SK-N-DZ (cell line): ENCODE measurements at places on chromosomes 1 and 21.

- no peak for DNase-seq
These were observed 158.7 kb upstream of the EDN2 start for GRCh38 chr1:41642922-41643821.

DNA sequence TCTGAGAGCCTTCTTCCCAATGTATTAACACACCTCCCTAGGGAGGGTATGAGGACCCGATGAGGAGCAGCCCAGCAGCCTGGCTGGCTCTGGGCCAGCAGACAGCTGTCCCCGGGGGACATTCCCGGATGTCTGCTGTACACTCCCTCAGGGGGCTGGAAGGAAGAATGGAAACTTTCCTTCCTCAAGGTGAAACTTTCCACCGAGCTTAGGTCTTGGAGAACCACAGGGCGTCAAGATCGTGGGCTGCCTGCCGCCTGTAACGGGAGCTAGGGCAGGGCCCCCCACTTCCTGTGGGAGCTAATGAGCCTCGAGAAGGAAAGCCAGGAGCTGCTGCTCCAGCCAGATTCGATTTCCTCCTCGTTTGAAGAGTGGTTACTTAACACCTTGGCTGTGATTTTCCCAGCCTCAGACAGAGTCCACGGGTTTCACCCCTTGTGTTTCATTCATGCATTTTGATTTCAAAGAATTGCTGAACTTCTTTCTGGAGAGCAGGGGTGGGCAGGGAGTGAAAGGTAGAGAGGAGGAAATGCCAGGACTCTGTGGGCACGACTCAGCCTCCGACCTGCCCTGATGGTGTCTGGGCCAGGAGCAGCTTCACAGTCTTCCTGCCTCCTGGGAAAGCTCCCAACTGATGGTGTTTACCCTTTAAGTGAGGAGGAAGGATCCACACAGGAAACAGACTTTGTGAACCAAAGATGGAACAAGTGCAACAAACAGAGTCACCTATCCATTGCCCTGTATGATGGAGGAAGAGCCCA, 29.7 kb downstream of the UBE2T start:
- DNase-seq, result no peak

DNA sequence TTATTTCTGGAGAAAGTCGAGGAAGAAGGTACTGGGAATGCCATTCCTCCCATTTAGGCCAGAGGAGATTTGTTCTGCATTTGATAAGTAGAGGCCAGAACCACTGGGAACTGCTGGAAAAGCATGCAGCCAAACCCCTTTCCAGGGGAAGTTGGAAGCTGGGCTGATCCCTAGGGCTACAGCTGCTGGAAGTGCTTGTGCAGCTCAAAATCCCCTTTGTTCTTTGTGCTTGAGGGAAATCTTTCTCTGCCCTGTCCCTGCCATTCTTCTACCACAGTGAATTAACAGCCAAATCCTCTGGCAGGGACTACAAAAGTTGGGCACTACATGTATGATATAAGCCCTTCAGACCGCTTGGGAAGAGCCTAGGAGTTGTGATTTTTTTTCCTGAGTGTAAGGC, 734.1 kb downstream of the LRRIQ3 start:
- DNase-seq, result no peak

GRCh38 chr1:56411484-56412180, 167.7 kb downstream of the PLPP3 start:
- DNase-seq, result no peak

- DNase-seq, result no peak
These were observed 169.8 kb downstream of the DAB1 start for GRCh38 chr1:57254022-57254421.

DNA sequence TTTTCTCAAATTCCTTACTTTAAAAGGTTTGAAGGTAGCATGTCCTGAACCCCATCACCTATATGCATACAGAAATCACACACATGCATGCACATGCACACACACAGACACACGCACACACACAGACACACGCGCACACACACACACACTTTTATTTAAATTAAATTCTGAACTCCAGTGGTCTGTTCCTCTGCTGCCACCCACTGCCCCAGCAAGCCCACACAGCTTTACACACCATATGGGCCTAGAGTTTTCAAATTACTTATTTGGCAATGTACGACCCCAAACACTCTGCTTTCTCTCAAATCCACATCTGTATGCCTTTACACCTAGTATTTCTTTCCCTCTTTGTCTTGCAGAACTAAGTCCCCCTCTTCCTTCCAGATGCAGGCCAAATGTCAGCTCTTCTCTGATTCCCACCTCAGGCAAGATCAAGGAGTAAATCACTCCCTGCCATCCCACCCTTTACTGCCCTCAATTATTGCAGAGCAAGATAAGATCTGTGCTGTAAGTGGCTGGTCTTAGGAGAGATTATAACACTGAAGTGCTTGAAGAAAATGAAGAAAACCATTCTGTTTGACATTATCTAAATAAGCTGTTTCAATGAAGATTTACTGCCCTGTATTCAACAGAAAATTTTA, 429.9 kb upstream of the CXADR start:
- peak; percentile 76 for DNase-seq

- DNase-seq, result no peak
These were observed 569.5 kb downstream of the PTPRU start for GRCh38 chr1:29805896-29806160.

GRCh38 chr1:1114431-1114830, 1.5 kb downstream of the C1orf159 start:
- DNase-seq, result no peak

- DNase-seq, result no peak
These were observed 2.9 kb upstream of the WNT2B start for GRCh38 chr1:112505878-112506277.

DNA sequence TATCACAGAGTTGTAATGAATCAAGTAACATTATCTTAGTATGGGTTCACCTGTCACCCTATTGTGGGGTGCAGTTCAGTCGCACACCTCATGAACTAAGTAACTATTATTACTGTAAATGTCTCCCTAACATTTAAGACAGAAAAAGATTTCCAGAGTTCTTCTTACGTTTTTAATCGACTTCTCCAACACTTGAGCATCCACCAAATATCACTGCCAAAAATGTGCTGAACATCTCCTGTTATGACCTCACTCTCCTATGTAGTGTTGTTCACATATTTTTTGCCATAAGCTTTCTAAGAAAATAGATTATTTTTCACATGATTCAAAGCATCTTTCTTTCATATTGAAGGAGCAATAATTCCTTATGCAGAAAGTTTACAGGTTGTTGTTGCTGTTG, 1.3 kb downstream of the TTLL7 start:
- no peak for DNase-seq

DNA sequence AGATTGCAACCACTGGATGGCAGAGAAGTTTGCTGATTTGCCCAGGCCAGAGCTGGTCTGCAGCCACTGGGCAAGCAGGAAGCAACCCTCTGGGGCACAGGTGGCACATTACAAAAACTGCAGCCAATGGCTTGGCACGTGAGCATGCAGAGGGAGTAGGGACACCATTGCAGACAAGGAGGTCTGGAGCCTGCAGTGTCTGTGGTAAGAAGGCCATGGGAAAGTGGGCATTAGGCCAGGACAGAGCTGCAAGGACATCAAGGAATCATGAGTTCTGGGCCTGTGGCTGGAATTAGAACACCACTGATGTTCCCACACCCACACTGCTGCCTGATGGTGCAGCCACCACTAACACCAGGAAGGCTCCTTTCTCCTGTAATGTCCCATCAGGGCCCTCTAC, 113.0 kb downstream of the TSEN15 start:
- no peak for DNase-seq

DNA sequence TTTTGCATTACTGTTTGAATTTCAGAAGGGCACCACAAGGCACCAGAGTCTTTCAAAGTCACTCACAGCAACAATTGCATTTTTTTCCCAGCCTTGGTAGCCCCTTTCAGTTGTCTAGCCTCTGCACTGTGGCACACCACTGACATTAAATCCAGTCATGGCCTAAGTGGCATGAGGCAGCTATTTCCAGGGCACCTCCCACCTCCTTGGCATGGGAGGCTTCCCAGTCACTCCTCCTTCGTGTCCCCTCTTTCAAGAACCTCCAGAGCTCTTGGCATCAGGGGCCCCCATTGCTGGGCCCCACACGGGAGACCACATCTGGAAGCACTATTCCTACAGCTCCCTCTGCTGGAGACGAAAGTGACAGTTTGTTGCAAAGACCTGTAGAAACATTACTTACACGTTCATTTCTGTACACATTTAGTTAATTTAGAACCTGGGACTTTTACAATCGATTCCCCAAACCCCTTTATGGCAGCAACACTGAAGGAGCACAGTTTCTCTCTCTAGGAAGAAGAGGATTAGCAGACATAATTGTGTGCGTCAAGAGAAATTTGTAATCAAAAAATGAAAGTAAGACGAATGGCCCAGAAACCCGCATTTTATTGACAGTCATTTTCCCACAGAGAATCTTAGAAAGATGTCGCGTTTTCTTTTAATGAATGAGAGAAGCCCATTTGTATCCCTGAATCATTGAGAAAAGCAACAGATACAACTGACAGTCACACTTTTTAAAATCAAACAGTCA, 5.7 kb upstream of the CHD5 start:
- DNase-seq, result no peak

- no peak for DNase-seq
These were observed 193.2 kb upstream of the PLXNA2 start for GRCh38 chr1:208437401-208437800.

GRCh38 chr1:32623775-32624174, 26.6 kb downstream of the ZBTB8OS start:
- DNase-seq, result no peak

- DNase-seq, result no peak
These were observed 52.5 kb downstream of the NMNAT2 start for GRCh38 chr1:183365676-183366075.

DNA sequence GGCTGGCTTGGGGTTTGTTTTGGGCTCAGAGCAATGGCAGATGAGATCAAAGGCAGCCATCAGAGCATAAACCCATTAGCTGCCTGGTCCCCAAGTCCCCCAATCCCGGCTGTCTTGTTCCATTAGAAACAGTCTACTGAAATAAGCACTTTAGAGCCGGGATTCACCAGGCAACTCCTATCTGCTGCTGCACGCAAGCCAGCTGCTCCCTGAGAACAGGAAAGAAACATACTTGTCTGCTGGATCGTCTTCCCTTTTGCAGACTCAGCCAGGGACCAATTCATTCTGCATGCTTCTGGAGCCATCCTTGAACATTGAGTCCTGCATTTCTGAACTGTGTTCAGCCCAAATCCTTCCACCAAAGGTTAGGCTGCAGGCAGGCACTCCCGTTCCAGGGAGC, 21.8 kb downstream of the RXRG start:
- DNase-seq, result no peak

DNA sequence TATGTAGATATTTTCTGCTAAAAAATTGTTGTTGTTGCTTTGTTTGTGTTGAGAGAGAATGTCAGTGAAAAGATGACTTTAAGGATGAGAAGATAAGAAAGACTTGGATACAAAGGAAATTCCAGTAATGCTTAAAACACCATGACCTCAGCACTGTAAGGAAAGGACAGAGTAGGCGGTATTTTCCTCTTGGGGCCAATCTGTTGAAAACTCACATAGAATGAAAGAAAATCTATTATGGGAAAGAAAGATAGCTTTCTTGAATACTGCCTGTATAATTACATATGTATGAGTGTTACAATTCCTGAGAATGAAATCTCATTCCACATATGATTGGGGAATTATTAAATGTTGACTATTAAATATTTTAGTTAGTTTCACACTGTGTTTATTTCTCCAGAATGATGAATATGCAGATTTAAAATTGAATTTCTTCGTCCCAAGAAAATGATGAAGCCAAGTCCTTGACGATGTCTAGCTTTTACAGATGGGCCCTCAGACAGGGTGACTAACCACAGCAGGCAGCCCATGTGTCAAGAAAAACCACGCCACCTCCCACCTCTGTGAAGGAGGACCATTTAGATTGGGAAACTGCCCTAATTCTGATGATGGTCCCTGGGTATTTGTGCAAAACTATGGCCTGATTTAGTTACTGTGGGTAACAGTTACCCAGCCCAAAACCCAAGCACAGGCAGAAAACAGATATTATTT, 49.7 kb upstream of the LMO4 start:
- DNase-seq, result no peak

DNA sequence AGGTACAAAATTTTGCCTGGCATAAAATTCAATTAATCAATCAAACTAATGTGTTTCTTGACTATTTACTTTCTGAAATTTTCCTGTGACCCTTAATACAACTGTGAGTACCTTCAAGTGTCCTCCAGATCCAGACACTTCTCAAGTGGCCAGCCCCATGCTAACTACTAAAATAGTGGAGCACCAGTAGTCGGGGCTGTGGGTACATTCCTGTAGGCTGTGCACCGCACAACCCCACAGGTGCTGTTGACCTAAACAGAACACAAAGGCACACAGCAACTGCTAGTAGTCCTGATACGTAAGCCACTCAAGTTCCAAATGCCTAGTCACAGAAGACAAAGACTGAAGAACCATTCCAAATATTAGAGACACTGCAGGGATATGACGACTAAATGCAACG, 36.6 kb downstream of the TMEM50B start:
- DNase-seq, result no peak

GRCh38 chr21:39341249-39341923, 7.5 kb downstream of the HMGN1 start:
- DNase-seq, result no peak

GRCh38 chr1:116139592-116140134, 28.5 kb downstream of the MAB21L3 start:
- DNase-seq, result no peak

GRCh38 chr1:229004066-229004833, 266.7 kb upstream of the RAB4A start:
- DNase-seq, result no peak

- no peak for DNase-seq
These were observed 50.5 kb upstream of the PRRC2C start for GRCh38 chr1:171434717-171435346.

GRCh38 chr1:20634594-20635084, 1.4 kb downstream of the PINK1 start:
- DNase-seq, result no peak

DNA sequence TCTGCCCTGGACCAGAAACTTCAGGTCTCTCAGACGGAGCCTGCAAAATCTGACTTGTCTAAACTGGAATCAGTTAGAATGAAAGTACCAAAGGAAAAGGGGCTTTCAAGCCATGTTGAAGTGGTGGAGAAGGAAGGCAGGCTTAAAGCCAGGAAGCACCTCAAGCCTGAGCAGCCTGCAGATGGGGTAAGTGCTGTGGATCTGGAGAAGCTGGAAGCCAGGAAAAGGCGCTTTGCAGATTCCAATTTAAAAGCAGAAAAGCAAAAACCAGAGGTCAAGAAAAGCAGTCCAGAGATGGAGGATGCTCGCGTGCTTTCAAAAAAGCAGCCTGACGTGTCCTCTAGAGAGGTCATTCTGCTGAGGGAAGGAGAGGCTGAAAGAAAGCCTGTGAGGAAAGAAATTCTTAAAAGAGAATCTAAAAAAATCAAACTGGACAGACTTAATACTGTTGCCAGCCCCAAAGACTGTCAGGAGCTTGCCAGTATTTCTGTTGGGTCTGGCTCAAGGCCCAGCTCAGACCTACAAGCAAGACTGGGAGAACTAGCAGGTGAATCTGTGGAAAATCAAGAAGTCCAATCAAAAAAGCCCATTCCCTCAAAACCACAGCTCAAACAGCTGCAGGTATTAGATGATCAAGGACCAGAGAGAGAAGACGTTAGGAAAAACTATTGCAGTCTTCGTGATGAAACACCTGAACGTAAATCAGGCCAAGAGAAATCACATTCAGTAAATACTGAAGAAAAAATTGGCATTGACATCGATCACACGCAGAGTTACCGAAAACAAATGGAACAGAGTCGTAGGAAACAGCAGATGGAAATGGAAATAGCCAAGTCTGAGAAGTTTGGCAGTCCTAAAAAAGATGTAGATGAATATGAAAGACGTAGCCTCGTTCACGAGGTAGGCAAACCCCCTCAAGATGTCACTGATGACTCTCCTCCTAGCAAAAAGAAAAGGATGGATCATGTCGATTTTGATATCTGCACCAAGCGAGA, 46.6 kb downstream of the ZBTB17 start:
- no peak for DNase-seq
